T-helper 22 cell (primary cell): ENCODE measurements at places on chromosomes 4 and X.

GRCh38 chr4:31362756-31363155 is 642.6 kb downstream of the PCDH7 start:
- DNase-seq = no peak

GRCh38 chrX:3522101-3522650 is 175.7 kb upstream of the MXRA5 start:
- no peak for DNase-seq

DNA sequence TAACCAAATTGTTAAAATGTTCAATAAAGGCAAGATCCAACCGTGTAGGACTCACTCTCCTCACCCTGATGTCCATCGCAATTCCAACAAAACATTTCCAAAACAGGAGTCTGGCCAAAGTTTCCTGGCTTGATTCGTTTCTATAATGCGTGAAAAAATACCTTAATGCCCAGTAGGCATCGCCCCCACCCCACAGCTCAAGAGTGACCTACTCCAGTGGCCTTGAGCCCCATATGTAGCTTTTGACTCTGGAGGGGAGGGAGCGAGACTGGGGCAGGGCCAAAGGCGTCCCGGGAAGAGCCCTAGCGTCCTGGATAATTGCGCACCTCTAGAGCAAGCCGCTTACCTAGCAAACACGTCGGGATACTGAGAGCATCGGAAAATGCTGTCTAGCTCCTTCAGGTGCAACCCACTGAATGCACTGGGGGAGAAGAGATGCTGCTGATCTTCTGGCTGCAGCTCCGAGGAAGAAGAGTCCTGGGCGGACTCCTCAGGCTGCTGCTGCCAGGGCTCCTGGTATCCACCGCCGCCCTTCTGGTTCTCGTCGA is 55.6 kb upstream of the NKAP start:
- no peak for DNase-seq

GRCh38 chrX:110208092-110208491 is 109.8 kb downstream of the AMMECR1 start:
- no peak for DNase-seq

GRCh38 chr4:3493720-3494461 is 30.8 kb downstream of the DOK7 start:
- no peak for DNase-seq

DNA sequence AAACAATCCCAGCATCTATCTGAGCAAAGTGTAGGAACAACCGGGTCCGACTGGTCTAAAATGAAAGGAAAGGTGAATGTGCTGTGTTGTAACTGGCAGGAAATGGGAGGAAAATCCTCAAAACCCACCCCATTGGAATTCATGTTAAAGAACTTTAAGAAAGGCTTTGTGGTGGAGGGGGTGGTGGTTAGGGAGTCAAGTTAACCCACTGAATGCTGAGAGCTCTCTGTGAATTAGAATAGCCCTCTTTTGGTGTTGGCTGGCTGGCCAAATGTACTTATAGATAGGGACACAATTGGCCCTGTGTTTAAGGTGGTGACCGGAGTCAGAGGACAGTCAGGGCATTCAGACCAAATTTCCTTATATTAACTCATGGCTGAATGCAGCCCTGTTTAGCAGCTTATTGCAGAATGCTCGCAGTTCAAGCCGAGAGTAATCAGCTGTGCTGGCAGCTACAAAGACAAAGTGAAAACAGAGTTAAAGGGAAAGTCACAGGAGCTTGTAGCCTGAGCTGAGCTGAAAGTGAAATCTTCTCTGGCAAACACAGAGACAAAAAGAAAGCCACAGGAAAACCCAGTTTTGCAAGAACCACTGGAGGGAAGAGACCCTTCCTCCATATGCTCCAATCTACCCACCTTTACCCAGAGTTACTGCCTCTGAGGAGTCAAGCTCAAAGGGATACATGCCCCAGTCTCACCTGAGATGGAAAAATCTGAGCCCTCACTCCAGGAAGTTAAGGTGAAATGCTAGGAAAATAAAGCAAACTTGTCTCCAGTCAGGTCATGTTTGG is 38.5 kb upstream of the UGT2B7 start:
- no peak for DNase-seq

GRCh38 chr4:8771666-8772065 is 100.0 kb downstream of the HMX1 start:
- no peak for DNase-seq

GRCh38 chr4:168045354-168045753 is 47.0 kb upstream of the ANXA10 start:
- DNase-seq = no peak

GRCh38 chr4:13627606-13628311 is at the start of gene BOD1L1:
BOD1L1 (minus strand) TSS chr4:13627725; CDS start chr4:13627587, 138 bp downstream.
- peak; percentile 59 for DNase-seq
